IMR-90 (cell line): ENCODE measurements at places on chromosomes 6 and 20. TPM values are rescaled to one million over a fixed set of nuclear protein-coding genes. Genes with fewer than 3 reads are reported as not detected.

Gene CDH4
- 1.6 and 2.2 TPM in 2 replicates for total RNA-seq

Gene KCNK16
- total RNA-seq = not detected in 2 replicates

Gene NHLRC1
- total RNA-seq = 0.83 and 1.1 TPM in 2 replicates

- DNase-seq = no peak
Measured at GRCh38 chr20:46545827-46546138, 4.7 kb downstream of the OCSTAMP start.

GRCh38 chr6:14972379-14973067 is 273.3 kb upstream of the JARID2 start:
- DNase-seq = no peak

GRCh38 chr20:8766868-8767390 is 302.0 kb upstream of the PLCB4 start:
- no peak for DNase-seq

- no peak for DNase-seq
Measured at GRCh38 chr6:32954267-32954666, 1.4 kb upstream of the HLA-DMA start.

GRCh38 chr20:48594533-48594932 is 233.3 kb downstream of the PREX1 start:
- no peak for DNase-seq

Gene EYA2
- 2.3 and 2.5 TPM in 2 replicates for total RNA-seq

DNA sequence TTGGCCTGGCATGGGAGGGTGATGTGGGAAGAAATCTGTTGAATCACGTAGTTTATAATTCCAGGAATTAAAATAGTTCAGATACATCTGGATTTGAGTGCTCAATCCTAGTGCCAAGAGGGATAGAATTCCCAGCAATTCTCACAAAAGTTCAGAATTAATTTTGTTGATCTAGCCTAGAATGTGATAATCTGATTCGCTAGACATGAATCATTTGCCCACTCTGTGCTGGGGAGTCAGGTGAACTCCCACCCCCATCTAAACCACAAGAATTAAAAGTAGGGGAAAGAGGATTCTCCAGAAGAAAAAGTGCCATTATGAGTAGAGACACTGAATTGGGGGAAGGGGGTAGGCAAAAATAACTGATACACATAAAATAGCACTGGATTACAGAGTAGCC is 85.0 kb downstream of the LIN28B start:
- DNase-seq = no peak

Gene COL11A2
- total RNA-seq = under 0.01 TPM in 2 replicates

Gene PKIB
- total RNA-seq = 12.2 and 13.1 TPM in 2 replicates

Gene FNDC1
- not detected in 2 replicates for total RNA-seq

DNA sequence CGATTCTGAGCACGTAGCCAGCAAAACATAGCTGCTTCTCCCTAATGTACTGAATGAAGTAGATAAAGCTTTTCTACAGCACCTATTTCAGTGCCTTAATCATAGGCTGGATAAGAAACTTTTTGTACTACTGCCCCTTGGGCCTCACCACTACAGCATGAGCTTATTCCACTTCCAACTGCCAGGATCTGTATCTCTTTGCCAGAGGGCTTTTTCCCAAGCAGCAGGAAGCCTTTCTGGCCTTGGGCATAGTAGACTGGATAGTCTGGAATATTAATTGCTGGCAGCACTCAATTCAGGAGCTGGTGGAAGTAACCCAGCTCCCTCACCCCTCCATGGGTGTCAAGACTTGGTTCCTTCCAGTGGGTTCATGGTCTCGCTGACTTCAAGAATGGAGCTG is 43.6 kb downstream of the ANKEF1 start:
- no peak for DNase-seq

DNA sequence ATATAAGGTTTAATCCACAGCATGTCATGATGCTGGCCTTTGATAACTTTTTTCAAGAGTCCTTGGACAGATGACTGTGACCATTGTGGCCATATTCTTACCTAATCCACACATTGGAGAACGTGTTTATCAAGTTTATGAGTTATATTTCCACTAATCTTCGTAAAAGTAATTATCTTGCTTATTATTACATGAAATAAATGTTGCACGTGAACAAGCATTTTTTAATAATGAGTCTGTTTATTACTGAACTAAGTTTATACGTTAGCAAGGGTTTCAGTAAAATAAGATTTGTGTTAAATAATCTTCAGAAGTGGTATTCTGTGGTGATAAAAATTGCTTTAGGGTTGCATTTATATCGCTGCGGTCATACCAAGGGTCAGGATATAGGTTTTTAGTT is 107.1 kb downstream of the SCAF8 start:
- no peak for DNase-seq

DNA sequence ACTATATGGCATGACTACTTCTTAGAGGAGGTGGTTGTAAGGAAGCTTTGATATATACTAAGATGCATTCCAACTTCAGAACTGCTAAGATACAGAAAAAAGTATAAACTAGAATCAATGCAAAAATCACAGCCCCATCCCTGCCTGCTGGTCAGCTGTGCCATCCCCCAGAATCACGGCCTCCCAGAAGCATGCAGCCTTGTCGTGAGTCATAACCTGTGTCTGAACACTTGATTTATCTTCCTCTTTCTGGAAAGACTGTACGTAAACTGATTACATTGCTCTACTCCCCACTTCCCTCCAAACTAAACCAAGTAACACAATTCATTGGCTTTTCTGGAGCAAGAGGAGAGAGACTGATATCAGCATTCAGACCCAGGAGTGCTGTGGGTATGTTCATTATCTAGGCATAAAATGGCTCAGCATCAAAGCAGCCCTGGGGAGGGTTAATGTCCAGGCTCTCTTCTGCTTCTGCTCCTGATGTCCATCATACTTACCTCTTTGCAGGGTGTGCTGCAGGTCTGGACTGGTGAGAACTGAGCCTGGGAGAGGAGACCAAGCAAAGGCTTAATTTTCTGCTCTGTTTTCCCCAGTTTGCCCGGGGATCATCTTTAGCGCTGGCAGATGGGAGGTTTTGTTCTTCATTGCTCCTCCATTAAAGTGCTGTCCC is 18.4 kb downstream of the SCP2D1 start:
- peak; percentile 51 for DNase-seq

- DNase-seq = no peak
Measured at GRCh38 chr6:34475767-34476328, 10.0 kb downstream of the PACSIN1 start.

- DNase-seq = no peak
Measured at GRCh38 chr20:19361790-19362189, 149.3 kb downstream of the SLC24A3 start.

DNA sequence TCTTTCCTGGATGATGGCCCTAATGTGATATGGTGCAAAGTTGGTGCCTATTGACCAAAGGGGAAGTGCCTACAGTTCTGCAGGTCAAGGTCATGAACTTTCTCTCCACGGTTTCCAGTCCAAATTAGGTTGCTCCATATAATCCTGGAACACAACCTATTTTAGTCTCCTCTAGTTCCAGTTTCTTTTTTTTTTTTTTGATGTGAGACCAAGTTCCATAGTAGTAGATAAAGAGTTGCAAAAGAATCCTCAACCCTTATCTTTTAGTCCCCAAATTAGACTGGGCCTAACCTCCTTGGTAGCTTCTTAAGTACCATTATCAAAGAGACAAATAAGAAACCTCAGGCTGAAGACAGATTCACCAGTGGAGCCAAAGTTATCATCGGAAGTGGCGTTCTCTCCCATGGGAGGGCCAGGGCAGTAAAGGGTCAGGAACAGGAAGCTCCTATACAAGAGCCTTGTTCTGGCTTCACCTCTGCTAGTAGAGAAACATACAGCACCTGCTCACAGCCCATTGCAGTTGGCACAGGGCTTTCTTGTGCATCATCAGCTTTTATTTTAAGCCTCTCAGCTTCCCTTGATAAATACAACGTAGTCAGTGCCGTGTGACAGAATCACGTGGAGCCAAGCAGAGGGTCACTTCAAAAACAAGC is 132.2 kb upstream of the RREB1 start:
- no peak for DNase-seq

Gene PRELID3B
- 41.9 and 80.8 TPM in 2 replicates for total RNA-seq

GRCh38 chr6:72064399-72064975 is 178.1 kb downstream of the RIMS1 start:
- DNase-seq = peak; percentile 10

- DNase-seq = no peak
Measured at GRCh38 chr6:48199499-48199898, 88.5 kb upstream of the PTCHD4 start.

Gene COL20A1
- total RNA-seq = not detected in 2 replicates

Gene SPATS1
- not detected in 2 replicates for total RNA-seq

GRCh38 chr6:135025775-135026174 is 28.8 kb downstream of the HBS1L start:
- no peak for DNase-seq

Gene MCM9
- total RNA-seq = 7.2 and 7.8 TPM in 2 replicates

Gene JPH2
- total RNA-seq = 0.54 and 0.83 TPM in 2 replicates

Gene PRSS16
- total RNA-seq = not detected in 2 replicates

DNA sequence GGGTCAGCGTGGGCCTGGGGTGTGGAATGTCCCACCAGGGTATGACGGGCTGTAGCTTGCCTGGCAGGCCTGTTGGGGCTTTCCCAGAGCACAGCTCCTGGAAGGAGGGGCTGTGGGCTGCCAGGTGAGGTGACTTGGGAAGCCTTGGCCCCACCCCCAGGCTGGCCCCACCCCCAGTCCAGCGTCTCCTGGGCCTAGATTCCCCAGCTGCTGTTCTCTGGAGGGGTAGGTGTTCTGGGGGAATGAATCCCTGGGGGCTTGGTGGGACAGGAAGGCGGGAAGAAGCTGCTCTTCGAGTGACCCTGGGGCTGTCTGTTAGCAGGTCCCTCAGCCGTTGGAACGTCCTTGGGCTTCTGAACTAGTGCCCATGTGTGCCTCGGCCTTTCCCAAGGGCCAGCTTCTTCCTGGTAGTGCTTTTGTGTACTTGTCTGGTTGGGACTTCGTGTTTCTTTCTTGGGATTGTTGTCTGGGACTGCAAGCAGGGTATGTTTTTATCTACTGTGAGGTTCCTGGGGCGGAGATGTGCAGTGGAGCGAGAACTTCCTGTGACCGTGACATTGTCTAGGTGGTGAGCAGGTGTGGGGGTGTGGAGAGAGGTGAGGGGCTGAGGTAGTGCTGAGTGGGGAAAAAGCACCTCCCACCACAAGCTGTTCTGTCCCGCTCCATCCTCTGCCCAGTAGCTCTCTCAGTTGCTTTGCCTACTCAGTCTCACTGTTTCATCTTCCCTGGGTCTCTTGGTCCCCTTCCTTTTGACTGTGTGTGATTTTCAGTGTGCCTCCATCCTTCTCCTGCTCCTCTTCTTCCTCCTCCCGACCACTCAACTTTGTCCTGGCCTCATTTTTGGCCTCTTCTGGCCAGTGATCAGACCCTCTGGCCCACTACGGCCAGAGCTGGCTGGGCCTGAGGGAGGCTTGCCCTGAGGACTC is 1.3 kb upstream of the DDR1 start:
- no peak for DNase-seq

GRCh38 chr6:47741807-47742206 is 40.0 kb upstream of the OPN5 start:
- no peak for DNase-seq

Gene ADGRF4
- total RNA-seq = under 0.01 TPM in 1 of 2 replicates, not detected in the other

Gene DEFB129
- total RNA-seq = not detected in 2 replicates

Gene LY6G6F
- not detected in 2 replicates for total RNA-seq
